NCI-H2081 treated with DMSO at 0.1 percent for 48 hours (cell line): ENCODE measurements at places on chromosomes 11 and 22.
A peak's percentile ranks its signal among the peaks of the same experiment; 100 is the strongest.

DNA sequence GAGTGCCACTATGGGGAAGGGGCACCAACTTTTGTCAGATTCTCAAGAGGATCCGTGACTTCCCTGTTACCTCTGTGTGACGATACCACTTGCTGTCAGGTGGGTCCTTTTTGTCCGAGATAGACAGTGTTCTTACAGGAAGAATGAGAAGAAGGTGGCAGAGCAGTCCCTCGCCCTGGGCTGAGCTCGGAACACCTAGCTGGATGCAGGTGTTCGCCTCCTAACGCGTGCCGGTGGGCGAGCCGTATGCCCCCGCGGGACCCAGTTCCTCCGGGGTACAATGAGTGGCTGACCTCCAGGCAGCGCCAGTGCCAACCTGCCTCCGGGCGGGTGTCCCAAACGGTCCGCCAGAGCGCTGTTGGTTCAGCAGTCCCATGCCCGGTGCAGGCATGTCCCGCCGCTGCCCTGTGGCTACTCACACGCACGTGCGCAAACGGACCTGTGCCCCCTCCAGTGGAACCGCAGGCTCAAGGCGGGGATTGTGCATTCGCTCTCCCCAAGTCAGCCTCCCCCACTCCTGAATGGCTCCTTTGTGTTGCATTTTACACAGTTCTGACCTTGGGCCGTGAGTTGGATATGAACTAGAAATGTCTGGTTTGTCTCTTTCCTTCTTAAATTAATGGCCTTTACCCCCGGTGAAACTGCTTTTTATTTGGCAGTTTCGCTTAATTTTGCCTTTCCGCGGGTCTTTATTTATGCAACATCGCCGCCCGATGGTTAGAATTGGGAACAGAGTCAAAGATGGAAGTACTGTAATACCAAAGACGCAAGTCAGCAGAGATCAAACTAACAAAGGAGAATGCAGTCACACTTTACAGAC lies 1.1 kb upstream of the ABTB2 start:
- DNase-seq, result peak; percentile 71

- no peak for DNase-seq
Measured at GRCh38 chr11:63699896-63700295, 18.6 kb downstream of the RTN3 start.

DNA sequence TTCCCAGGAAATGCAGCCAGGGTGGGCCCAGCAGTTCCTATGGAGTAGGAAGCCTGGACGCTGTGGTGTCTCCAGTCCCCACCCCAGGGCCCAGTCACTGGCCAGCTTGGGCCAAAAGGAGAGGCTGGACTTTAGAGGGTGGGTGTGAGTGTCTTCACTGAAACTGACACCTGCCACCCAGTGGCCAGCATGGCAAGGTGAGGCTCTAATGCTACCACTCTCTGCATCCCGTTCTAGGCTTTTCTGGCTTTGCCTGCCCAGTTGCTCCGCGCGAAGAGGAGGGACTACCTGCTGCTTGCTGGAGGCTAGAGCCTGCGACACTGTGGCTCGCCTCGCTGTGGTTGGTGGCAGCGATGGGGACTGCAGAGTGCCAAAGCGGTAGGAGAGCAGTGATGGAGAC lies 35.4 kb downstream of the C22orf42 start:
- no peak for DNase-seq

GRCh38 chr11:92657226-92657625 lies 312.2 kb upstream of the MTNR1B start:
- DNase-seq, result peak; percentile 67

DNA sequence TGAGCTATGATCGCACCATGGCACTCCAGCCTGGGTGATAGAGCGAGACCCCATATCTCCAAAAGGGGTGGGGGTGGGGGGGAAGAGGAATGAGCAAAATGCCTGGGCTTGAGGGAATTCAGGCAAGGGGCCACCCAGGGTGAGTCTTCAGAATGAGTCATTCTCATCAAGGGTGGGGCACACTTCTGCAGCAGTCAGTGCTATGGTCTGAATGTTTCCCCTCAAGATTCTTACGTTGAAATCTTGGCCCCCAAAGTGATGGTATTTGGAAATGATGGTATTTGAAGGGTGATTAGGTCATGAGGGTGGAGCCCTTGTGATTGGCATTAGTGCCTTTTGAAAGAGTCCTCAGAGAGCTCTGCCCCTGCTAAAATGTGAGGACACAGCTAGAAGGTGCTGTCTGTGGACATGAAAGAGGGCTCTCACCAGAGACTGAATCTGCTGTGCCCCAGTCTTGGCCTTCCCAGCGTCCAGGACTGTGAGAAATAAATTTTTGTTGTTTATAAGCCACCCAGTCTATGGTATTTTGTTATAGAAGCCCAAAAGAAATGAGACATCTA lies 86.4 kb upstream of the THY1 start:
- no peak for DNase-seq

GRCh38 chr11:127643268-127644058 lies 642.9 kb upstream of the KIRREL3 start:
- DNase-seq, result no peak

DNA sequence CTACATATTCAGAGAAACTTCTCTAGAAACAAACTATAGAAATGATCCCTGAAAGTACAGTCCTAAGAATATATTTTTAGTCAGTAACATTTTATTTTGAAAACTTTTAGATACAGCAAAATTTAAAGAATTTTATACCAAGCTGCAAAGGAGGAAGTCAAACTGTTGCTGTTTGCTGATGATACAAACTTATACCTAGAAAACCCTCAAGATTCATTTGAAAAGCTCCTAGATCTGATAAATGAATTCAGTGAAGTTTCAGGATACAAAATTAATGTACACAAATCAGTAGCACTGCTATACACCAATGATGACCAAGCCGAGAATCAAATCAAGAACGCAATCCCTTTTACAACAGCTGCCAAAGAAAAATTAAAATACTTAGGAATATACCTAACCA lies 10.1 kb downstream of the ZBTB44 start:
- no peak for DNase-seq

- DNase-seq, result no peak
Measured at GRCh38 chr11:66339162-66339675, 3.0 kb upstream of the RIN1 start.

- no peak for DNase-seq
Measured at GRCh38 chr11:126188332-126189108, 22.9 kb downstream of the RPUSD4 start.

DNA sequence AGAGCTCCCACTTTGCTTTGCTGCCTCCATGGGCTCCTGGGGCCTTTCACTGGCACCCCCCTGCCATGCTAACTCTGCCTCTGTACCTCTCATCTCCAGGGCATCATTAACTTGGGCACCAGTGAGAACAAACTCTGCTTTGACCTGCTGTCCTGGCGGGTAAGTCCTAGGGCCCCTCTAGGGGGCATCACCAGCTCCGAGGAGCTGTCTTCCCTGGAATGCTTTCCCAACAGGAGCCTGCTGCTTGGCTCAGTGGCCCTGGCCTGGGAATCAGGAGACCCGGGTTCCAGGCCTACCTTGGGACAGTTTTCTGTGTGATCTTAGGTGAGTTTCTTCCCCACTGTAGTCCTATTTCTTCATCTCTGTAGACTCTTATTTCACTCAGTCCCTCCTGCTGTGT lies 5.1 kb downstream of the ACCS start:
- DNase-seq, result no peak

DNA sequence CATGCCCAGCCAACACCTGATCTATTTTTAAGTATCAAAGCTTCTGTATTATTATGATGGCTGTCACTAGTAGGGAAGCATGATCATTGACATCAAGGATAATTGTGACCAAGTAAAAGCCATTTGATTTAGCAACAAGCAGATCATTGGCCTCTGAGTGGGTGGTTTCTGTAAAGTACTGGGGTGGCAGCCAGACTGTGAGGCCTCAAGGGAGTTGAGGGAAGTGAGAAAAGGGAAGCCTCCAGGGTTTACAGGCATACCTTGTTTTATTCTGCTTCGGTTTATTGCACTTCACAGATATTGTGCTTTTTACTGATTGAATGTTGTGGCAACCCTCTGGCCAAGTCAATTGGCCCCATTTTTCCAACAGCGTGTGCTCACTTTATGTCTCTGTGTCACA lies 60.1 kb downstream of the PRR5L start:
- DNase-seq, result no peak

GRCh38 chr11:127338380-127339259 lies 338.1 kb upstream of the KIRREL3 start:
- DNase-seq, result no peak

DNA sequence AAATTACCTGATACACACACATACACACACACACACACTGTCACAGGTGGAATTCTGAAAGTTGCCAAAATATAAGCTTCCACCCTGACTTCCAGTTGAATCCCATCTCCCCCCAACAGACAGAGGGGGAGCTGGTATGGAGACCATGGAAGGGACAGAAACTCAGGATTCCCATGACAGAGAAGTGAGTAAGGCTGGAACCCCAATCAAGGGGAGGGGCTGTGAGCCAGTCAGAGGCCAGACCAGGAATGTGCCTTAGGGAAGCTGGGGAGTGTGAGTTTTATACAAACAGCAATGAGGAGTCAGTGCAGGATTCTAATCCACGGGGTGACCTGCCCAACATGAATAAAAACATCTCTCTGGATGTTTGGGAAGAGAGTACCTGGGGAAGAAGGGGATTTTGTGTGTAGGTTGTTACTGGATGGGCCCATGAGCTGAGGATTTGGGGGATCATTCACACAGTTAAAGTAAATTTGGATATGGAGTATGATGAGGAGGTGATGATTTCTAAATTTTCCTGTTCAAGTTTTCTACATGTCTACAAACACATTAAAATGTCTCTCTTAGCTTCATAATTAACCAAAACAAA lies 38.7 kb upstream of the TOP3B start:
- no peak for DNase-seq

DNA sequence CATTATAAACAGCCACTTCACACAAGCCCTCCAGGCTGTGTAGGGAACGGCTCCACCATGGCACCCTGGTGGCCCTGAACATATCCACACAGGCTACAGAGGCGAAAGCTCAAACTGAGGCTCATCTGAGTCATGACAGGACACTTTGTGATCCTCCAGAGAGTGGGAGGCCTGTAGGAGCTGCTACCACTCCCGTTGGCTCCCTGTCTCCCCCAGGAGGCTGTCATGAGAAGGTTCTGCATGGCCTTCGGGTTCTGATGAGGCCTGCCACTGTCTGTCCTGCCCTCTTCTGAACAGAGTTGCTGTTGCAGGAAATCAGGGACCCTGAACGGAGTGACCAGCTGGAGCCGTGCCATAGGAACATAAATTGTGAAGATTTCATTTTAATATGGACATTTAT lies 23.8 kb upstream of the ALDH3B2 start:
- DNase-seq, result no peak

- no peak for DNase-seq
Measured at GRCh38 chr22:30284172-30284571, 5.1 kb downstream of the CASTOR1 start.

GRCh38 chr11:126417091-126417862 lies 61.8 kb downstream of the ST3GAL4 start:
- no peak for DNase-seq

DNA sequence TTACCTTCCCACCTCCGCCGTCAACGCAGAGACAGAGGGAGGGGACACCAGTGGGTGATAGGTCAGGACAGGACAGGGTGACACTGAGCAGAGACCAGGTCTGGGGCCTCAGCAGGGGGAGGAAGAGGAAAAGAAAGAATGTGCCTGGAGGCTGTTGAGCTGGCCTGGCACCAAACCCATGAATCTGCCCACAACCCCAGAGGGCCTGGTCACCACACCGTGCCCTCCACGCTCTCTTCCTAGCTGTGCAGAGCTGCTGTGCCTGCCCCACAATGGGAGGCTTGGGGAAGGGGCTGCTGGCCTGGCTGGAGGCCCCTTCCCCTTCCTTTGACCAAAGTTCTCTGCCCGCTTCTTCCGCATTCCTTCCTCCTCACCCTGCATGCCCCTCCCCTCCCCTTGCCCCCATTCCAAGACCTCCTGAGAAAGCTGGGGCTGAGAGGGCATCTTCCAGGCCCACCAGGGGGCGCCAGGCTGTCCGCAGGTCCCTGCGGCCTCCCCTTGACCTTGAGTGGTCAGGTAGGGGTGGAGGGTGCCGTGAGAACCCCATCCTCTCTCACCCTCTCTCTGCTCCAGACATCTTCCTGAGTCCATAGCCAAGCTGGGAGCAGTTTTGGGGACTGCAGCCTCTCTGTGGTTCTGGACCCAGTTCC lies 11.0 kb upstream of the CACNA1I start:
- DNase-seq, result no peak

GRCh38 chr11:9899676-9900075 lies 235.8 kb downstream of the SWAP70 start:
- no peak for DNase-seq

DNA sequence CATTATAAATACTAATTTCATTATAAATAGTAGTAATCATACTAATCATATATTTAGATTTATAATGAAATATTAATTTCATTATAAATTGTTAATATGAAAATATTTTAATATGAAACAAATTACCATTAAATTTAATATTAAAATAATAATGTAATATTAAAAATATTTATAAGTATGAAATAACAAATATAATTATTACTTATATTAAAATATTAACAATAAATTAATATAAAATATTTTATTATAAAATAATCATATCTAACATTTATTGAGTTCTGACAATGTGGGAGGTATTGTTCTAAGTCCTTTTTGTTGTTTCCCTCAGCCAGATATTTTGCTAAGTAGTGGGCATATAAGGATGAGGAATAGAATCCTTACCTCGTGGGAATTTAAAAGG lies 1341.4 kb downstream of the LRRC4C start:
- DNase-seq, result no peak

DNA sequence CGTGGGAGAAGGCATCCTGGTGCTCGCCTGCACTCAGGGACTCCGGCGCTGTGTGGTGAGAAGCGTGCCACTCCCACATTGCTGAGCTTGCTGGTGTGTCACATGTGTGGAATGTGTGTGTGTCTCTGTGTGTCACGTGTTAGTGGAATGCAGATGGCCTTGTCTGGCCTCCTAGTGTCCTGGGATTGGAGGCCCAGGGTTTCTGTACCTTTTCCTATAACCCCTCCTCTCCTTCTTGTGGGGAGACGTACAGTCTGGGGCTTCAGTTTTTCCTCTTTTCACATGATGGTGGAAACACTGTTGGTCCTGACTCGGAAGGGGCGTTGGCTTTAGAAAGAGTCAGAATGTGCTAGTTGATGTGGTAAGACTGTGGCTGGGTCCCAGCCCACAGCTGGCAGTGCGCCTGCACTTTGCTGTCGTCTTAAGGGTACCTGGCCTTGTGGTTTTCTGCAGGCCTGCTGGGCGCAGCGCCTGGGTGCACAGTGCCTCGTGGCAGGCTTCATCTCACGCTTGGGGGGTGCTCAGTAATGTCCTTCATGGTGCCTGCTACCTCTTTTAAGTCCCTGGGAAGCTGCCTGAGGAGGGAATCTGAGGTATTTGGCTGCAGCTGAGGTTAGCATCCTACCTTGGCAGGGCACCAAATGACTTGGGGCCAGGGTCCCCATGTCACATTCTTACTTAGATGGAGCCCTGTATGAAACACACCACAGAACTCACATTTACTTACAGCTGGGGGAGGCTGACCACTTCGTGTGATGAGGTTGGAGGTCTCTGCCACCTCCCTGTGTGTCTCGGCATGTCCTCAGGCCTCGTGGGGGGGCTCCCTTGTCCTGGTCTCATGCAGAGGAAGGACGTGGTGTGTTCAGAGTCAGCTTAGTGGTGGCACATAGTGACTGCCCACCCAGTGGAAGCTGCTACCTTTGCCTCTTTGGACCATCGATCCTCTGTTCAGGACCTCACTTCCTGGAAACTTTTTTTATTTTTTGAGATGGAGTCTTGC lies 61.9 kb downstream of the MED15 start:
- no peak for DNase-seq
